C1 segment of cervical spinal cord (tissue), 14 donors: ENCODE measurements at places on chromosomes 1 and 21.

DNA sequence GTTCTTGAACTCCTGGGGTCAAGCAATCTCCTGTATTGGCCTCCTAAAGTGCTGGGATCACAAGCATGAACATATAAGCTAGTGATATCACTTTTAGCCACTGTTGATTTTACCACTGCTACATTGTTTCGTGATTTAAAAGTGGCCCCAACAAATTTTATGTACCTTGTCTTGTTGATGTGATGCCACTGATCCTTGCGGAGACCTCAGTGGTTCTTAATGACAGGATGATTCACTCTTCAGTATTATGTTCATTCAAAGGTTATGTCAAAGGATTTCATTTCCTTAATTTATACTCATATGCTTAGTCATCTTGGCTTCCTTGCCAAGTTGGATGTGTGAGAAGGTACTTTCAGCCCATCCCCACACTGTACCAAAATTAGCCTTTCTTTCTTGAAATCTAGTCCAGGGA, 12.1 kb downstream of the PRKACB start:
- no peak for DNase-seq

GRCh38 chr1:196638466-196638865, 13.4 kb upstream of the CFH start:
- DNase-seq, result no peak

DNA sequence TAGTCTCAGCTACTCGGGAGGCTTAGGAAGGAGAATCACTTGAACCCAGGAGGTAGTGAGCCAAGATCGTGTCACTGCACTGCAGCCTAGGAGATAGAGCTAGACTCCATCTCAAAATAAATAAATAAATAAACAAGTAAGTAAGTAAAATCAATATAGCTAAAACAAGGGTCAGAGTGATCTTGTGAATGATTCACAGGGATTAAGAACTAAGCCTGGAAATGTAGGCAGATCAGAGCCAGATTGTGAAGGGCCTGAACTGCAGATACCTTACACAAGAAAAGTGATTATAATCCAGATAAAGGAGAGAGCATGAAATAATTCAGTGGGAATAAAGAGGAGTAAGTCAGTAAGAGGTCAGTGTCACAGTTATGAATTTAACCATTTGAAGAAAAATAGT, 41.5 kb downstream of the COP1 start:
- DNase-seq, result no peak

- no peak for DNase-seq
These were observed 54.1 kb downstream of the ETS2 start for GRCh38 chr21:38859852-38860251.

- no peak for DNase-seq
These were observed 96.4 kb downstream of the C1orf21 start for GRCh38 chr1:184483101-184483683.

DNA sequence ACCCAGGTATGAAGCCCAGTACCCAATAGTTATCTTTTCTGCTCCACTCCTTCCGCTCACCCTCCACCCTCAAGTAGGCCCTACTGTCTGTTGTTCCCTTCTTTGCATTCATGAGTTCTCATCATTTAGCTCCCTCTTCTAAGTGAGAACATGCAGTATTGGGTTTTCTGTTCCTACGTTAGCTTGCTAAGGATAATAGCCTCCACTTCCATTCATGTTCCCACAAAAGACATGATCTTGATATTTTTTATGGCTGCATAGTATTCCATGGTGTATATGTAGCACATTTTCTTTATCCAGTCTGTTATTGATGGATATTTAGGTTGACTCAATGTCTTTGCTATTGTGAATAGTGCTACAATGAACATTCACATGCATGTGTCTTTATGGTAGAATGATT, 2.8 kb upstream of the TP53BP2 start:
- no peak for DNase-seq

DNA sequence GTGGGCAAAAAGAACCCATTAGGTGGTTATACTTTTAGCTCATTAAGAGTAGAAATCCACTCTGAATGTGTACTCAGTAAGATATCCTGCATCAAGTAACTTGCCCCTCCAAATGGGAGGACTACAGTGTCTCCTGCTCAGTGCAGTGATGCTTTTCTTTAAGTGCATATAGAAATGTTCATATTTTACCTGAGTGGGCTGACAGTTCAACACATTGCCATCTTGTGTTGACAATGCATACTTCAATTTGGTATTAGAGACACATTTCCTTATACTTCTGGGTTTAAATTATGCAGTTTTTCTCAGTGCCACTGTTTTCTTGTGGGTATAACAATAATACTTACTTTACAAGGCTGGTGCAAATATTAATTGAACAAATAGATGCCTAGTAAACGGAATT, 318.6 kb upstream of the TMPRSS15 start:
- DNase-seq, result no peak

GRCh38 chr1:247647864-247648263, 31.7 kb downstream of the OR13G1 start:
- no peak for DNase-seq

DNA sequence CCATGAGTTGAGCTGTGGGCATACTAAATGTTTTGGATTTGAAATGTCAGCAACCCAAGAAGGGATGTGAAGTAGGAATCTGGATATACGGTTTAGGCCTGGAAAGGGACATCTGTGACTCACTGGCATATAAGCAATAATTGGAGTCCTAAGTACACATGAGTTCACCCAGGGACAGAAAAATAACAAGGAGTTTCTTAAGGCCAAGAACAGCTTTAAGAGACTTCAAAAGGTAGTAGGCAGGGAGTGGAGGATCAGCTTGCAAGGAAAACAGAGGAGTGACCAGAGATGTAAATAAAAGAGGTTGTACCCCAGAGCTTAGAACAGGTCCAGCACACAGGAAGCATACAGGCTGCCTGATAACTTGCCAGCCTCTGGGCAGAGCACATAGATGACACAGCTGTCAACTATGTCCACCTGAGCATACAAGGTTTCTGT, 28.1 kb downstream of the TMEM50B start:
- no peak for DNase-seq

DNA sequence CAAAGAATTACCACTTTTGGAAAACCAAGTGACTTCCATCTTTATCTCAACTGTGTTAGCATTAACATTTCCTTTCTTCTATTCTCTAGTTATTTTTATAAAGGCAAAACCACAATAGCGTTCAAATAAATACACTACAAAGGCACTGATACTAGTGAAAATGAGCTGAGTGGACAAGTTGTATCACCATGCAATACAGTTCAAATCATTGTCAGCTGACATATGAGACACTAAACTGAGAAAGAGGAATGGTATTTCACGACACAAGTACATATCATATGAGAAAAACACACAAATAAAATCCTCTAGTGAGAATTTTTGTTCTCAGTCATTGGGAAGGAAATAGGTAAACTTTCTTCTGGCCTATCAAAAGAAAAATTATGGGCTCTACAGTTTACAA, 26.2 kb downstream of the ENAH start:
- no peak for DNase-seq

- DNase-seq, result no peak
These were observed 28.4 kb downstream of the CLDN14 start for GRCh38 chr21:36451506-36451905.

DNA sequence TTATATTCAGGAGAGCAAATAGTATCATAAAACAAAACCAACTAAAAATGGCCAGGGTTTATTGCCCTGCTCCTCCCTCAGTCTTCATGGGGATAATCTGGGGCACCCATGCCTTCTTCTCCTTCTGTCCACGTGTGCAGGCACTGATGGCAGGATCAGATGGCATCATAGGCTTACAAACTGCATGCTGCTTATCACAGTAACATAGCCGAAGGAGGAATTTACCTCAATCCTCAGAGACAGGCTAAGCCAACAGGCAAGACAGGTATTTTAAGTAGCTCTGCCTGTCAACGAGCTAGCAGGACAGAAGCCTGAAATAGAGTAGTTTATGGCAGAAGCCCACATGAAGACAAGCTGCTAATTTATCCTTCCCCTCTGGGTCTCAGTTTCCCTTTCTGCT, 9.4 kb downstream of the LAMB3 start:
- no peak for DNase-seq

GRCh38 chr1:226708342-226708780, 30.7 kb downstream of the ITPKB start:
- DNase-seq, result peak; percentile 60

DNA sequence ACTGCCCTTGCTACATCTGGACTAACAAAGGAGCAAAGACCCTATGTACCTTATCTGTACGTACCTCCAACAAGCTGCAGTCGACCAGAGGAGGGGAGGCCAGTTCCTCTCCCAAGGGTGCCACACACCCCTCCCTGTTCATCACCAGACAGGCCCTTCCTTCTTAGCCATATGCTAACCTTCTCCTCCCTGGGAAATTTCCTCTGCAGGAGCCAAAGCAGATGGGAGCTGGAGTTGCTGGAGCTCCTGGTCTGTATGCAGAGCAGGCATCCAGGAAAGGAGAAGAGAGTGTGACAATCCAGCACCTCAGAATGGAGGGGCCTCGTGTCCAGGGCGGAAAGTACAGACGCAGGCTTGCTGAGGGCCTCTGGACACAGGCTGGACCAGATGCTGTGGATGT, 48.5 kb downstream of the C8B start:
- DNase-seq, result no peak

GRCh38 chr1:232627645-232628334, 2.1 kb downstream of the SIPA1L2 start:
- no peak for DNase-seq

- DNase-seq, result no peak
These were observed 5.4 kb downstream of the VPS45 start for GRCh38 chr1:150072959-150073358.

GRCh38 chr1:226627924-226628611, 79.5 kb downstream of the STUM start:
- DNase-seq, result no peak

DNA sequence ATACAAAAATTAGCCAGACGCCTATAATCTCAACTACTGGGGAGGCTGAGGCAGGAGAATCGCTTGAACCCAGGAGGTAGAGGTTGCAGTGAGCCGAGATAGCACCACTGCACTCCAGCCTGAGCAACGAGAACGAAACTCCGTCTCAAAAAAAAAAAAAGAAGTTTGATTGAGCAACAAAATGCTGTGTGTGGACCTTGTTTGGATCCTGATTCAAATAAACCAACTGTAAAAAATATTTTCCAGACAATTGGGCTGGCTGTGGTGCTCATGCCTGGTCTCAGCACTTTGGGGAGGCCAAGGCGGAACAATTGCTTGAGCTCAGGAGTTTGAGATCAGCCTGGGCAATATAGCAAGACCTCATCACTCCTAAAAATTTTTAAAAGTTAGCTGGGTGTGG, 16.8 kb downstream of the PTAFR start:
- no peak for DNase-seq

- DNase-seq, result no peak
These were observed 23.2 kb downstream of the SPATA45 start for GRCh38 chr1:212824201-212824600.

- no peak for DNase-seq
These were observed 40.6 kb downstream of the OPTC start for GRCh38 chr1:203534526-203534925.

- DNase-seq, result no peak
These were observed 421.5 kb downstream of the RWDD3 start for GRCh38 chr1:95655321-95656020.

GRCh38 chr1:151132335-151133017, 14.0 kb downstream of the SEMA6C start:
- no peak for DNase-seq

- no peak for DNase-seq
These were observed 45.0 kb upstream of the ADARB1 start for GRCh38 chr21:45029298-45029947.

- DNase-seq, result no peak
These were observed 73.4 kb downstream of the ST6GALNAC3 start for GRCh38 chr1:76147917-76148316.

DNA sequence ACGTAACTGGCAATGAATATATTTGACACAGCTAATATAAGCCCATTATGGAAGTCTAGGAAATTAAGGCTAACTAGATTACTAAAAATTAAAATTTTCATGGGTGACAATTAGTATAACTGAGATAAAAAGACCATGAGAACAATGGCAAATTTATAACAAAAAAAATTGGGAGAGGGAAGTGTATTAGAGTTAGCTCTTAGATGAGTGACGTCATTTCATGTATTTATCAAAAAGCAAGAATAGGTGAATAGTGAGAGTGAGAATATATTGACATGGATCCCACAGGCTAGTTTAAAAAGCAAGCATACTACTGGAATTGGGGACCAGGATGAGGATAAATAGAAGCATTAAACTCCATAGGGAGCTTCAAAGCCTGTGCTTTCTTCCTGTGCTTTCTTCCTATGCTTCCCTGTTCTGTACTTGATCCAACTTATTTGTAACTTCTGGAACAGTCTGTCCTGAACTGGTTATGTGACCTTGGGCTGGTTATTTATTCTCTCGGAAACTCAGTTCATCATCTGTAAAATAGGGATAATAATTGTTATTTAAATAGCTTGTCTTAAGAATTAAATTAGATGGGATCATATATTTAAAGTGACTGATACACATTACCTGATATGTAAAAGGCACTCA, 9.1 kb downstream of the BCL9 start:
- no peak for DNase-seq

GRCh38 chr1:56220021-56220420, 359.3 kb downstream of the PLPP3 start:
- no peak for DNase-seq

GRCh38 chr1:110360431-110360830, 21.3 kb downstream of the RBM15 start:
- DNase-seq, result no peak

DNA sequence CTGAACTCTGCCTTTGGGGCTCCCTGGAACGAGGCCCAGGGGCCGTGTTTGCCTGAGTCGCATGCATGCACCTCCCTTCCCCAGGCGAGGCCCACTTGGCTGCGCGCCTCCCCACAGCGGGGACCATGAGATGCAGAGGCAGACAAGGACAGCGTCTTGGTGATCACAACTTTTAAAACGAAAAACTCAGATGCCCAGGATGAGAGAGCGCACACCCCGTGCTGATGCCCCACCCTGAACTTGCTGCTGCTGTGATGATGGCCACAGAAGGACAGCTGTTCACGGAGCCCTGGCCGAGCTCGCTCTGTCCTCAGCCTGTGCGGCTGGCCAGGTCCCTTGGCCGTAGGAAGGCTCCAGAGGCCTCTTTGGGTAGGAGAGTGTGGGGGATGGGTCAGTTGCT, 11.4 kb upstream of the PRMT2 start:
- DNase-seq, result no peak

- peak; percentile 46 for DNase-seq
These were observed 5.4 kb upstream of the TDRD5 start for GRCh38 chr1:179586107-179586823.

DNA sequence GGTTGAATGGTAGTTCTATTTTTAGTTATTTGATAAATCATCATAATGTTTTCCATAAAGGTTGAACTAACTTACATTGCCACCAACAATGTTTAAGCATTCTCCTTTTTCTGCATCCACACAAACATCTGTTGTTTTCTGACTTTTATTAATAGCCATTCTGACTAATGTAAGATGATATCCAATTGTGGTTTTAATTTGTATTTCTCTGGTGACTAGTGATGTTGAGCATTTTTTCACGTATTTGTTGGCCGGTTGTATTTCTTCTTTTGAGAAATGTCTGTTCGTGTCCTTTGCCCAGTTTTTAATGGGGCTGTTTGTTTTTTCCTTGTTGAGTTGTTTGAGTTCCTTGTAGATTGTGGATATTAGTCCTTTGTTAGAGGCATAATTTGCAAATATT, 24.6 kb upstream of the SLC35F3 start:
- DNase-seq, result no peak

- DNase-seq, result no peak
These were observed 43.2 kb downstream of the GJA5 start for GRCh38 chr1:147717051-147717705.
